ENCODE measurements at places on chromosomes 1 and 21.

GRCh38 chr21:46058431-46059145, 39.3 kb upstream of the COL6A2 start:
- DNase-seq: no peak

DNA sequence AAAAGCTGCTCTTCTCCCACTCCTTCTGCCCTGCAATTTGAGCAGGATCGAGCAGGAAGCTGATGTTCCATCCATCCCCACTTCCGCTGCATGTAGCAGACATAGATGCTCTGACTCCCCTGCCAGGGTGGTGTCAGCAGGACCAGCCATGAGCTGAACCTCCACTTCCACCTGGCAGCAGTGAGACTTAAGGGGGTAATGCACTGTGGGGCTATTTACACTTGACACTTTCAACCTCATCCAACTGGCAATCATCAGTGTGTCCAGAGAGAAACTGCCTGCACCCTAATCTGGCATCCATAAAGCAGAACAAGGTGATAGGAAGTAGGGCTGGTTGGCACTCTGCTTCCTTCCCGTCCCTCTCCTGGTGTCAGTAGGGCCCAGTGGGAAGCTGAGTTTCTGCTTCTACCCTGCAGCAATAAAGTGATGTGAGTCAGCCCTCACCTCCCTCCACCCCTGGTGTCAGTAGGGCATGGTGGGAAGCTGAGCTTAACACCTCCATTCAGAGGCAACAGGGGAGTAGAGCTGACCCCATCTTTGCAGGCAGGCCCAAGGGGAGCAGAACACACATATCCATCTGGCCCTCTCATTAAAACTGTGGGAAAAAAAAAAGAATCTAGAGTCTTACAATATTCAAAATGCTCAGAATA, 272.3 kb downstream of the PTPRU start:
- no peak for DNase-seq

DNA sequence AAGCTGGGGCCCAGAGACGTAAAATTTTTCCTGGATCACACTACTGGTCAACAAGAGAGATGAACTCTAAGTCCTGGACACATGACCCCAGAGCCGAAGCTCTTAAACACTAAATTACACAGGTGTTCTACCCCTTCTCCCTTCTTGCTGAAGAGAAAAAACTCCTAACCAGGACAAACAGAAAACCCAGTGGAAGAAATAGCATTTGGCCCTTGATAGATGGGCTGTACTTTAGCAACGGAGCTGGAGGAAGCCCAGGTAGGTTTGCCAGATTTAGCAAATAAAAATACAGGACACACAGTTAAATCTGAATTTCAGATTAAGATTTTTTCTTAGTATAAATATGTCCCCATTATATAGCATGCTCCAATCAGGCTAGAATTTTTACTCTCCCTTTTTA, 72.7 kb downstream of the DIRAS3 start:
- DNase-seq: no peak

DNA sequence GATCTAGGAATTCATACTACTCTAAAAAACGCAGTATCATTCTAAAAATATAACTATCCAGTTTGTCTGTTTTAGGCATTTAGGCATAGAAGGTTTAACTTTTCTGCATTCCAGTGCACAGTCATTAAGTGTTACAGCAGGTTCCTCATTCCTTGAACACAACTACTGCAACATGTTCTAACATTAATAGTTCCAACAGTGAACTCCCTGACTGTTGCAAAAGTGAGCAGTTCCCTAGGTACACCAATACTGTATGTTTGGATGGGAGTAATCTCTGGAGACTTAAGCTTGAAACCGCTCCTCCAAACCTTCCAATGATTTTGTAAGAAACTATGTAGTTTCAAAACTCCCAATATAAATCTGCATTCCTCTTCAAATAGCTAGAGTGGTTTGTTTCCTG, 46.2 kb downstream of the UCHL5 start:
- no peak for DNase-seq

- DNase-seq: no peak
These were observed 54.9 kb downstream of the ENAH start for GRCh38 chr1:225597926-225598575.

DNA sequence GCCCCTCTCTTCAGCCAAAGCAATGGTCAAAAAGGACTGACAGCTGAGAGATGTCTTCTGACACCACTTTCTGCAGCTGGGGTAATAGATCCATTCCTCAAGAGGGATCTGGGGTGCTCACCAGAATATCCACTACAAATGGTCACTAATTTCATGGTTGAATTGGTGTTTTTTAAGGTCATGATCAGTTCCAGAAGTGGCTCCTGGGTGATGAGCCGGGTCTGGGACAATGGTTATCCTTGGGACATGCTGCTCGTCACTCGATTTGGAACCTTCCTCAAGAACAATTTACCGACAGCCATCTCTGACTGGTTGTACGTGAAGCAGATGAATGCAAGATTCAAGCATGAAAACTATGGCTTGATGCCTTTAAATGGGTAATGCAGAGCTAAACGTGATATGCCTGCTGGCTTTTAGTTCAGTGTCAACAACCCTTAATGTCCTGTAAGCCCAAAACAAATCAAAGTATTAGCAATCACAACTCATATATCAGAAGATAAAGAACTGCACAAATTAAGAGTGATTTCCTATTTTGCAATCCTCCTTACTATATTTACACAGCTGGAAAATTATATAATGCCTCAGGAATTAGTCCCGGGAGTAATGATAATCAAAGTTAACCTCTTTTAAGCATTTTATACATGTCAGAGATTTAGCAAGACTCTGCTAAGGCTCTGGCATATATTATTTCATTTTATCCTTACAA, 20.1 kb downstream of the FMO3 start:
- DNase-seq: no peak

GRCh38 chr1:3924825-3925220, 24.8 kb upstream of the C1orf174 start:
- no peak for DNase-seq

- no peak for DNase-seq
These were observed 25.4 kb downstream of the CFAP57 start for GRCh38 chr1:43197343-43198127.

- DNase-seq: no peak
These were observed 1.7 kb downstream of the PKNOX1 start for GRCh38 chr21:42975886-42976608.

DNA sequence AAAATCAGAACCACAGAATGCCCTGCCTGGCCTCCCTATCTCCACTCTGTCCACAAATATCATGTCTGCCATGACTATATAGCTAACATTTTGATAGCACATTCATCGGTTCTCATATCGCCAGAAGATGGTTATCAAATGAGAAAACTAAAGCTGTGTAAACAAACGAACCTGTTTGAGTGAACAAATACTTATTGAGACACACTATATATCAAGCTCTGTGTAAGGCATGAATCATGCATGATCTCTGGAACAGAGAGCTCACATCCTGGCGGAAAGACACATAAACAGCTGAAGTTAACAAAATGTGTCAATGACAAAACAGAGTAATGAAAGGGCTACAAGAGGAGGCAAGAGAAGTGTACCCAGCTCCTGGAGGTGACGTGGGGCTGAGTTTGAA, 13.1 kb downstream of the KCND3 start:
- no peak for DNase-seq

DNA sequence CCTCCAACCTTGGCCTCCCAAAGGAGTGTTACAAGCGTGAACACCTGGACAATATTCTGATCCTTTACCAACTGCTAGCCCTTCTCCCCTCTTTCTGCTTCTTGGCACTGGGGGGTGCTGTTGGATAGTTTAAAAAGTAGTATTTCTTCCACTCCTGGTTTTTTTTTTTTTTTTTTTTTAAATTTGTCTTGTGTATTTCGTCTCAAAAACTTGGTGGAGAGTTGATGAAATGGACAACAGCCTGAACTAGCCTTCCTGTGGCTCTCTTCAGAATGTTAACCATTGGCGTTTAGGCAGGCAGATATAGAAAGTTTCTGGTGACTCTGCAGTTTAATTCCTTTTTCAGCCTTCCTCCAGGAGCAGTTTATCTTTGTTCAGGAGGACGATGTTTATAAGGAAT, 69.7 kb upstream of the USP24 start:
- DNase-seq: no peak

- no peak for DNase-seq
These were observed 147.8 kb upstream of the MAGI3 start for GRCh38 chr1:113242481-113242880.

GRCh38 chr1:112666946-112667345, 7.5 kb upstream of the MOV10 start:
- DNase-seq: no peak

- DNase-seq: no peak
These were observed 179.1 kb downstream of the DUSP10 start for GRCh38 chr1:221562542-221563475.

GRCh38 chr1:119729044-119729443, 17.3 kb downstream of the PHGDH start:
- DNase-seq: no peak

DNA sequence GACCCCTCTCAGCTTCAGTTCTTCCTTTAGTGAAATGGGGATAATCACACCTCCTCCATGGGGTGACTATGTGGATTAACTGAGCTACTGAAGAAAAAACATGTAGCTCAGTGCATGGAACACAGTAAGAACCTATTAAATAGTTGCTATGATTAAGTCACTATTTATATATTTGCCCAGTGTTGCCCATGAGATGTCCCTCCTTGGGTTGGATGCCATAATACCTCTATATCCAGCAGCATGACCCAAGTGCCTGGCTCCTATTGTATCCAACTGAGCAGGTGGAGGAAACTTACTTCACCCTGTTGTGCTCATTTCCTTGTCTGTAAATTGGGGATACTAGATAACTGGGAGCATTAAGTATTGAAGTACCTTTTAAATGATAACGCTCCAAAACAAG, 47.1 kb upstream of the CYP2J2 start:
- DNase-seq: no peak

DNA sequence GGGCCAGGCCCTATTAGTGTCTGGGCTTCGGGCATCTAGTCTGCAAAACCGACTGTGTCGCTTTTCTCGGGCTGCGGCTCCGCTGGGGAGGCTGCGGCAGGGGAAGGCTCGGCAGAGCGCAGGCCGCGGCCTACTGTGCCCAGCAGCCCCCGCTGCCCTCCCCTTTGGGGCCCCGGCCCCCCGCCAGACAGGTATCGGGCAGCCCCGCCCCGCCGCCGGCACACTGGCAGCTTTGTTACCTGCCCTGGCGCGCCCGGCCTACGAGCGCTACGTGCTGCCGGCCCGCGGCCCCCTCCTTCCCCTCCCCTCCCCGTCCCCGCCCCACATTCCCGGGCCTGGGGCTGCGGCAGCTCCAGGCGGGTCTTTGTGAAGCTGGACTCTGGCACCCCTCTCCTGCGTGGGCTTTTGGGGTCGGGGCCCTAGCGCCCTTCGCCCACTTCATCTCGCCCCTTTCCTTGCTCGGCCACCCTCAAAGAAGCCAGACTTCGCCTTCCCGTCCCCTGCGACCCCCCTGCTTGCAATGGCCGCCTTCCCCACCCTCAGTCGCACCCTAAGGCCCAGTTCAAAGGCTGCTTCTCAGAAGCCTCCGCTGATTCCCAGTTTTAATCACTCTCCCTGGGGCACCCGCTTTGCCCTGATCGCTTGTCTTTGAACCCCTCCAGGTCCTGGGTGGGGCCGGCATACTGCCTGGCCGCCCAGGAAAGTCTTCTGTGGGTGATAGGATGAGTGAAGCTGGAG, 48.9 kb upstream of the SLC2A1 start:
- no peak for DNase-seq

DNA sequence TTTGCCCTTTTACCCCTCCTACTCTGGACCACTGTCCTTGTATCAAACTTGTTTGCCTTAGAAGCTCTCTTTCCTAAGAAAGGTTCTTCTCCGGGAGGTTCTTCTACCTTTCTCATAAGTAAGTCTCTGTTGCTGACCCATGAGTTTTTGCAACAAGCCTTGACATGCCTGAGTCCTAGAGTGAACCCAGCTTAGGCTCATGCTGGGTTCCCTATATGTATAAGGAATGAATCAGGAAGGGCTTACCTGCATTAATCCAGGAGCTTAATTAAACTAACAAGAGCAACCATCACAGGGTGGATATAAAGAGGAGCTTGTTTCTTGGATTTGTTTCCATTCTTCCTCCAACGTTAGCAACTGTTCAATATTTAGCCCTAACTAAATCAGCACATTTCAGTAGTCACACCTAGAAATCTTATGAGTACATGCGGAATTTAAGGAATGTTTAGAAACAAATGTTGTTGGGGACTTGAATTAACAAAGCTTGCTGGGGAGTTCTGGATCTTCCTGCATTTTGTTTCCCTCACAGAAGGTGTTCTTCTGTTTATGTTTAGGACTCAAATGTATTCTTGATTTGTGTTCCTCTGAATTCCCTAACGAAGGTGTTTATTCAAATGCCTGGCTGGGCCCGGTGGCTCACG, 64.3 kb upstream of the RAB3GAP2 start:
- DNase-seq: no peak

- DNase-seq: no peak
These were observed 15.2 kb upstream of the FCRLA start for GRCh38 chr1:161691846-161692245.

GRCh38 chr1:58422436-58422835, 124.1 kb downstream of the OMA1 start:
- DNase-seq: no peak

DNA sequence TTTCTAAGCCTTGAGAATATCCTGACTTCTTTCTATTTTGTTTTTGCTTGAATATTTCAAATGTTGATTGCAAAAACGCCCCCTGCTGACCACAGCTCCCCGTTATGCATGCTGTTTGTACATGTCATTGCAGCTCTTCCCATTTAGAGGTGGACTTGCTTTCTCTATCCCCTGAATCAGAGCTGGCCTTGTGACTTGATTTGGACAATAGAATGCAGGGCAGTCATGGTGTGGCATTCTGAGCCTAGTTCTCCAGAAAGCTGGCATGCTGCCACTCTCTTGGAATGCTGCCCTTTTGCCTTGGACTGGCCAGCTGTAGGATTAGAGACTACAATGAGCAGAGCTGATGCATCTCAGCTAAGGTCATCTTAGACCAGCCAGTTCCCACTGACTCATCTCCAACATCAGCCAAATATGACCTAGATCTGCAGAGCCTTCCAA, 1561.5 kb downstream of the MRPL39 start:
- DNase-seq: no peak

- no peak for DNase-seq
These were observed 572 bp downstream of the FUCA1 start for GRCh38 chr1:23867542-23867894.

- DNase-seq: no peak
These were observed 1.1 kb downstream of the ITLN1 start for GRCh38 chr1:160883581-160884513.

Measured in cortex of kidney (tissue), 1 donor.